ENCODE measurements at places on chromosomes 16 and 17.

- no peak for DNase-seq
Observed at GRCh38 chr17:80804466-80804865, 187.2 kb upstream of the CHMP6 start.

GRCh38 chr17:9451934-9452333 lies 123.7 kb downstream of the STX8 start:
- no peak for DNase-seq

GRCh38 chr16:75798714-75799113 lies 72.4 kb upstream of the CPHXL start:
- peak; percentile 26 for DNase-seq

GRCh38 chr16:68644715-68645493 lies at the start of gene CDH3:
CDH3 (plus strand) TSS chr16:68645310; CDS start chr16:68645380, 70 bp downstream.
- no peak for DNase-seq

GRCh38 chr16:85627089-85627488 lies 14.0 kb downstream of the GSE1 start:
- no peak for DNase-seq

GRCh38 chr16:69917739-69918138 lies 33.4 kb upstream of the CLEC18A start:
- DNase-seq, result no peak

DNA sequence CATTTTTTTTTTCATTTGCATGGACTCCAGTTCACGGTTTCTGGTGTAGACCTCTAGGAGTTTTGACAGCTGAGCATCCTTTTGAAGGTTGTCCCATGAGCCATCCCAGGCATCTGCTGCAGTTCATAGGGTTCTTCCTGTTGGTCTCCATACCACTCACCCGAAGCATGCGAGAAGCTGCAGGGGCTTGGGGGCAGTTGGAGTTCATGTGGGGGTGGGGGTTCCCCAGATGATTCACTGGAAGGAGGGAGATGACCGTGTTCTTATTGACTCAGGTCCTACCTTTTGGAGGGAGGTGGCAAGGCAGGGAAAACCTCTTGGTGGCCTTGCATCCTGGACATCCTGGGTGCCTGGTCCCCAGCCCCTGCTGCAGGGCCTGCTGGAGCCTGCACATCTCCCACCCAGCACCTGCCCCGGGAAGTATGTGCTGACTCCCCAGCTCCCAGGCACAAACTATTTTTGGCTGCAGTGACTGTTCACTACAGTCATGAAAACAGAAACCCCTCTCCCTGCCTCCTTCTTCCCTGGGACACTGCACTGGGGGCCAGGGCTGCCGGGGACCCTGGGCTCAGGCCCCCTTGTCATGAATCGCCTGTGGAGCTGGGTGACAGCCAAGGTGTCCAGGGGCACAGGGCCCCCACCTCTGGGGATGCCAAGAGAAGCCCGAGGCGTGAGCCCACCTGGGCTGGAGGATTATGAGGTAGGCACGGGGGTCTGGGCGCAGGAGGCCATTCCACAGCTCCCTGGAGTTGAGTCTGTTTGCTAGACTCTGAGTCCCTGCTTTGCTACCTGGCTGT lies 64.9 kb upstream of the LGALS9 start:
- DNase-seq, result no peak

GRCh38 chr16:66143415-66143814 lies 223.1 kb upstream of the CDH5 start:
- no peak for DNase-seq

DNA sequence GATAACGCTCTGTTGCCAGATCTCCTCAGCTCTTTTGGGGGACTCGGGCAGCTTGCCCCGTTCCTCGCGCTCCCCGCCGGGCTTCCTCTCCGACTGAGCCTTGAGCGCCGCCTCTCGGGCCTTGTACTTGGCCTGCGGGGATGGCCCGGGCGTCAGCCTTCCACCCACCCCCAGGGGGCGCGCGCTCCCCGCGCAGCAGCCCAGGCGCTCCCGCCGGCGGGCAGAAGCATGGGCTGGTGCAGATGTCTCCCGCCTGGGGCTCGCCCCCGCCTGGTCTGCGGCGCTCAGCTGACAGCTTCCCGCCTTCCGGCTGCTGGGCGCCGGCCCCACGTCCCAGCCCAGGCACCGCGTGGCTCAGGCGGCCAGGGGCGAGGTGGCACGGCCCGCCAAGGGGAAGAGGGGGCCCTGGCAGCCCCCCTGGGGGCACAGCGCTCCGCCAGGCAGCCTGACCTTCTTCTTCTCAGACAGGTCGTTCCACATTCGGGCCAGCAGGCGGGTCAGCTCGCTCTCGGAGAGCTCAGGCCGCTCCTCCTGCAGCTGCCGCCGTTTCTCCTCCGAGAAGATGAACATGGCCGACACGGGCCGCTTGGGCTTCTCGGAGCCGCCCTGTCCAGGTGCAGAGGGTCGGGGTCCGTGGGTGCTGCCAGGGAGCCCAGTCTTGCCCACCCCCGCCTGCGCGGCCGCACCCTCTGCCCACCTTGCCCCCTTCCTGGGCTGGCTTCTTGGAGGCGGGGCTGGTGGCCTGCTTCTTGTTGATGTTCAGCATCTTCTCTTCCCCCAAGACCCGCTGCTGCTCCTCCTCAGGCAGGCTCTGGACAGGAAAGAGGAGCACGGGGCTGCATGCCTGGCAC lies 8.9 kb downstream of the UBTF start:
- peak; percentile 95 for DNase-seq

DNA sequence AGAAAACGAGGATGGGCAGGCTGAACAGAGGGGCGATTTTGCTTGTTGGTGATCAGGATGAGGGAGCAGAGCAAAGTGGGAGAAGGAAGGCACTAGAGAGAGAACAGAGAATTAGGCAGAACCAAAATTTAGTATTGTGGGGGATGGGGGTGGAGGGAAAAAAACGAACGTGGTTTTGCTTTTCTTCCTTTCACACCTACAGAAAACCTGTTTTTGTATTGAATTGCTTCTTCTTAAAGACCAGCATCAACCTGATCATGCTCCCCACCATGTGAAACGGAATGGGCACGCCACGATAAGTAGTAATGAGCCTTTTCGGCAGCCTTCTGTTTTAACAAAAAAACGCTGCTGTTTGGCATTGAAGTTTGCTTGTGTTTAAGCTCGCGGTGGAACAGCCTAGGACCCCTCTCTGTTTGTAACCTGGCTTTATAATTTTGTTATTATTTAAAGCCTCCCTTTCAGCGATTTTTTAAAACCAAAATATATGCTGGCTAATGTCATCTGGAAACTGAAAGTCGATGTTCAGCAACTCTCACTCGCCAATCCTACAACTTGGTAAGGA lies 36.8 kb downstream of the ERCC4 start:
- no peak for DNase-seq

DNA sequence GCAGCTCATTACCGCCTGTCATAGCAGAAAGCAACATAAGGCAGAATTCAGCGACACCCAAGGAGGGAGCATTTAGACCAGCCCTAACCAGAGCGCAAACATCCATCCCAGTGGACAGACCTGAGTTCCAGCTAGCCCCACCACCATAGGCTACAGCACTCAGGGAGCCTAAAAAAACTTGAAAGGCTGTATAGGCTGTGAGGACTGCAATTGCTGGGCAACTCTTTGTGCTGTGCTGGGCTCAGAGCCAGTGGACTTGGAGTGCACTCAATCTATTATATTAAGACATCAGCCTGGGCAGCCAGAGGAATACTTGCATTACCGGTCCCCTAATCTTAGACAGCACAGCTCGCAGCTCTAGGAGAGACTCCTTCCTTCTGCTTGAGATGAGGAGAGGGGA lies 207.3 kb downstream of the KIF2B start:
- DNase-seq, result no peak

Measured in GM12865 (cell line).